ENCODE measurements at places on chromosomes 16 and 17.
A peak's percentile ranks its signal among the peaks of the same experiment; 100 is the strongest.

GRCh38 chr16:17324451-17324850 lies 146.3 kb downstream of the XYLT1 start:
- no peak for DNase-seq

DNA sequence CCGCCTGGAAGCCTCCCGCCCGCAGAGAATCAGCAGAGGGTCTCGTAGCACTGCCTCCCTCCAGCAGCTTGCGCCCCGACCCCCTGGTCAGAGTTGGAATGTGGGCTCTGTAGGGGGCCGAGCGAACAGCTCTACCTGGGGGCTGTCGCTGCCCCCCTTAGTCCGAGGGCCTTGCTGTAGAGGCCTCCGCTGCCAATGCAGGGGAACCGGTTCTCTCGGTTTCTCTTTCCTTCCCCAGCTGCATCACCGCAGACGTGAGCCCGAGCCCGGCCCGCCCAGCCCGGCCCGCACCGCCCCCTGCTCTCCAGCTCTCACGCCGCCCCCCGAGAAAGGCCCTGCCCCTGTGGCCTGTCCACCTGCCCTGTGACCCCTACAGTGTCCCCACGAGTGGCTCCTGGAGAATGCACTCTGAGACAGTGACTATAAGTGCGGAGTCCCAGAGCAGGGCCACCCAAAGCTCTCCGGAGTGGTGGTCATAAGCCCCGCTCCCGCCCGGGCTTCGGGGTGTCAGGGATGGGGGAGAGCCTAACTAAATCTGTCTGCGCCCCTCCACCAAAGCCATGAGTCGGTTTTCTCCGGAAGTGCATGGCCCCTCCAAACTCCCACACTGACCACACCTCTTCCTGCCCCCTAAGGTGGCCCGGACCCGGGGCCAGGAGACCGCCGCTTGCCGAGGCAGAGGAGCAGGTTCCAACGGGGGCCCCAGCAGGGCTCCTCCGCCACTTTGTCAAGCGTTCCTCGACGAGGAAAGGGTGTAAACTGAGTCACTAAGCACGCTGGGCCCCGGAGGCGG lies 1.7 kb downstream of the ARHGAP27 start:
- peak; percentile 96 for DNase-seq

DNA sequence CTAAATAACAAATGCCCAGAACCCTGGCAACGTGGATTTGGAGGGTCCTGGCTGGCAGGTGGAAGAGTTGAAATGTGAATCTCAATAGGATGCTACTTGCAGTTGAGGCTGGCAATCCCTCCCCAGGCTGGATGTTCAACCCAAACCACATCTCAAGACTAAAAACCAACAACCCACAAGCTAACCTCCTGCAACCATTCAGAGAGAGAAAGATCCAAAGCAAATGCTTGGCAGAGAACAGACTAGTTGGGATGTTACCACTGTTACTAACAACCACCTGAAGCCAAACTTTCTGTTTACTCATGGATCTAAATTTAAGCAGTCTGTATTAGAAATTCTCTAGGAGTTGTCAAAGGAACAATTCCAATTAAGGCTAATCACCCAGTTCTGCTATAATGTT lies 27.9 kb downstream of the SMG6 start:
- DNase-seq: no peak

DNA sequence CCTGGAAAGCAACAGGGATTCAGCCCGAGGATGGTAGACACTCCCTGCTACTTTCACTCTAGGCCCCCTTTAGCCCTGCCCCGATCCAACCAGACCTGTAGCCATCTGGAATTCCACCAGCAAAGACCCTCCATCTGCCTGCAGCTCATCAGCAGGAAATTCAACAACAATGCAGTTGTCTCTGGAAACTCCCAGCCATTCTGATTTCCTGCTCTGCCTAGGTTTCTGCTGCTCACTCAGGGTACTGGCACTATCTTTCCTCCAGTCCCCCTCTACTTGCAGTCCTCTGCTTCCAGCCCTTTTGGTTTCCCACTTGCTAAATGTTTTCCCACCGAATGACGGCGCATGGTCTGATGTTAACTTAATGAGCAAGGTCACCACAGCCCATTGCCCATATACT lies 2.7 kb upstream of the SP6 start:
- DNase-seq: no peak

GRCh38 chr17:34539881-34540280 lies 39.5 kb upstream of the TMEM132E start:
- DNase-seq: no peak
